ENCODE measurements at places on chromosomes 3 and 15. TPM values are rescaled to one million over a fixed set of nuclear protein-coding genes. Genes with fewer than 3 reads are reported as not detected.

The SYNPR gene
- total RNA-seq, result not detected

GRCh38 chr3:51687431-51688205 is 16.6 kb downstream of the TEX264 start:
- no peak for DNase-seq

DNA sequence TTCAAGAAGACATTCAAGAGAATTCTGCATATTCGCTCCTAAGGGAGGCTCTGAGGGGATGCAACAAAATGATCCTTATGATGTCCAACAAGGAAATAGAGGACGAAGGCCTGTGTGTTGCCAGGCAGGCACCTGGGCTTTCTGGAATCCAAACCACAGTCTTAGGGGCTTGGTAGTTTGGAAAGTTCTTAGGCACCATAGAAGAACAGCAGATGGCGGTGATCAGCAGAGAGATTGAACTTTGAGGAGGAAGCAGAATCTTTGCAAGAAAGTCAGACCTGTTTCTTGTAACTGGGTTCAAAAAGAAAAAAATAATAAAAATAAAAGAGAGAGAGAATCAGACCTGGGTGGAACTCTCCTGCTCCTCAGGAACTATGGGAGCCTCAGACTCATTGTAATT is 11.7 kb upstream of the ATG7 start:
- DNase-seq, result no peak

The SLC7A14 gene
- not detected for total RNA-seq

The BTBD1 gene
- total RNA-seq, result 64.9 TPM

The CD47 gene
- total RNA-seq, result 76.5 TPM

DNA sequence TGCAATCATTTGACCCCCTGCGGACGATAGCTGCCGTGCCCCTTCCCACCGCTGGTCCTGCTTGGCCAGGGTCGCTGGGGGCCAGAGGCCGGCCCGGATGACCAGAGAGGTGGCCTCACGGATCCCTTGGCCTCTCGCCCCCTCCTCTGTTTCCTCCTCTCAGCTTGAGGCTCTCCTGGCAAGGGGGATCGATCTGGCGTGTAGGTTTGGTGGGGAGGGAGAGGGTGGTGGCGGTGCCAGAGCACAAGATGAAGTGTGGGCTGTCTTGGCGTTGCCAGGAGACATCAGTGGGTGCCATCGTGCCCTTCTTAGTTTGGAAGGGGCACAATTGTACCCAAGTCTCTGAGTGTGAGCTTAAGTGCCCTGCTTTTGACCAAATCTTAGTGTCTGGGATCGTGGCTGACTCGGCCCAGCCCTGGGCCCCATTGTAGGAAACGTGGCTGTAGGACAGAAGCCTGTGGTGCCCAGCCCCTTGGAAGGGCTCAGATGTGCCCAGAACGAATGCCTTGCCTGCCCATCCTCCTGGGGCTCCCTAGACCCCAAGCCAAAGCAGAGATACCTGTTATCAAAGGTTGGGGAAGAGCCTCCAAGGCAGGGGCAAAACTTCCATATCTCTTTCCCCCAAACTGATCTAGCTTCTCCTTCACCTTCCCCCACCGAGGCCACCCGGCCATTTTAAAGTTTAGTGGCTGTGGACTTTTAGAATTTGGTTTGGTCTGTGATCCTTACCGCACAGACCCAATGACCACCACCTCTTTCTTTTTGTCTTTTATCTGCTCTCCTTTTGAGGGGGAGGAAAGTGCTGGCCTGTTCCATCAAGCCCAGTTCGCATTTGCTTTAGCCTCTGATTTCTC is 14.4 kb downstream of the NR2F2 start:
- DNase-seq, result peak; percentile 47

DNA sequence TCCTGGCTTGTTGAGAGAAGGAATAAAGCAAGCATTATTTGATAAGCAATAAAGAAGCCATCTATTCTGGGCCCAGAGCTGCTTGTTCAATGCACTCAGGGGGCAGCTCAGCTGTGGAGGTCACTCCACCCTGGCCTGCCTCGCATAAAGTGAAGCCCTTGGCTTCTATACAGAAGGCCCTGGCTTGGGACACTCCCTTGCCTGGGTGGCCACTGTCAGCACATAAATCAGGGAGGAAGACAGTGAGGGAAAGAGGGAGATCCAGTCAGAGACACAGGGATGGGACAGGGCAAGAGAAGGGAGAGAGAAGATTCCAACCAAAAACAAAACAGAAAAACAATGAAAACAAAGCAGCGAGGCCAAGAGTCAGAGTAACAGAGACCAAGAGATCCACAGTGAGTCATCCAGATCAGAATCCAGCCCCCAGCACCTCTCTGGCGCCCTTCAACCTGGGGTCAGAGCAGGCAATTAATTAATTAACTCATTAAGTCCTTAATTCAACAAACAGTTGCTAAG is 11.8 kb downstream of the INSYN1 start:
- no peak for DNase-seq

Data from ureter (tissue), 1 donor.